ENCODE measurements at places on chromosomes 7 and 10.

GRCh38 chr7:2006231-2006771, 226.4 kb downstream of the MAD1L1 start:
- DNase-seq, result no peak

GRCh38 chr7:107972075-107972482, 30.9 kb downstream of the LAMB1 start:
- no peak for DNase-seq

DNA sequence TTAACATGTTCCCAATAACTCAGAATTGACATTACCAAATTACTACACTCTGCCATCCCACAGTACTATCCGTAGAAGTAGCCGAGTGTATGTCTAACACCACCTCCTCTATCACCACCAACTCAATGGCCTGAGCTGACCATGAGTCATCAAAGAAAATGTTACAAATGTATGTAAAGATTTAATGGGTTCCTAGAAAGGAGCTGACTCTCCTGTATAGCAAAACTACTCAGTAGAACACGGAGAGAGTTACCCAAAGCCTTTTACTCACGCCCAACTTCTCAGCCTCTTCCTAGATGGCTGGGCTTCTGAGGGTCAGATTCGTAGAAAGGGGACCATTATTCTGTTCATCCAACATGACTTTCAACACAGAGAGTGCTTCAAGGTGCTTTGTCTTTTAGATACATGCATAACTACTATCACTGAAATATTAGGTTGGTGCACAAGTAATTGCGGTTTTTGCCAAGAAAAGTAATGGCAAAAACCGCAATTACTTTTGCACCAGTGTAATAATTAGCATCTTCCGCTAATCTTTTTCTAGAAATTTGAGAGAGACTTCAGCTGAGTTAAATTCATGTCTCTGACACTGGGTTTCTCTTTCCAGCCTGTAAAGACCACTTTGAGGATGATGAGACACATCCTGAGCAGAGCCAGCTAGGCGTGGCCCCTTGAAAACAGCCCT, 24.0 kb upstream of the NANOS1 start:
- DNase-seq, result no peak

GRCh38 chr7:81075150-81075549, 156.3 kb upstream of the SEMA3C start:
- no peak for DNase-seq

DNA sequence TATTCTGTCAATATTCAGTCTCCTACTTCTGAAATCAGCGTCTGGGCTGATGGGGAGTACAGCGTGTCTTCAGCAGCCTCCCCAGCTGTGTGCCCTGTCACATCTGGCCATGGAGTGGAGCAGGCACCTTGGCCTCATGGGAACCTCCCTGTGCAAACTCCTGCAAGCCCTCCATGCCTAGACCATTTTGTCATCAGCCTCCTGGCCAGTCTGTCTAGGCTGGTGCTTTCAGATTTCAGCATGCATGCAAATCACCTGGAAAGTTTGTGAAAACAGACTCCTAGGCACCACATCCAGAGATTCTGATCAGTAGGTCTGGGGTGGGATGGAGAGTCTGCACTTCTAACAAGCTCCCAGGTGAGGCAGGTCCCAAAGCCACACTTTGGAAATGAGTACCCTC, 26.2 kb upstream of the CCSER2 start:
- no peak for DNase-seq

DNA sequence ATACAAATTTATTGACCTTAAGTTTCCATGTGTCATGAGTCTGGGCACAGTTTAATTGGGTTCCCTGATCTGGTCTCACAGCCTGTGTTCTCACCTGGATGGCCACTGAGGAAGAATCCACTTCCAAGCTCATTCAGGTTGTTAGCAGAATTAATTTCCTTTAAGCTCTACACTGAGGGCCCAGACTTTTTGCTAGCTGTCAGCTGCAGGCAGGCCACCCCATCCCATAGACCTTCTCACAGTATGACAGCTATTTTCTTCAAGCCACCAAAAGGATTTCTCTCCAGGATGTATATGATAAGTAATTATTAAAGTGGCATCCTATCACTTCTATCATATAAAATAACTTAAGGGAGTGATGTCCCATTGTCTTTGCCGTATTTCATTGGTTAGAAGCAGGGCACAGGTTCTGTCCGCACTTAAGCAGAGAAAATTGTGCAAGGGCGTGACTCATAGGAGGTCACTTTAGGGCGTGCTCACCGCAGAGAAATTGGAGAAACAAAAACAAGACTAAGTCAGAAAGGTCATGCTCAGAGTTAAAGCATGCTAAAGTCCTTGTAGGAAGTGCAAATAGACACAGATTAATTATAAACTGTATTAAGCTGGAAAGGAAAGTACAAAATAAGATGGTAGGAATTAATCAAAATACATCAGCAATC, 109.9 kb downstream of the AHR start:
- DNase-seq, result no peak

Measured in effector memory CD4-positive, alpha-beta T cell (primary cell).